ENCODE measurements at places on chromosomes 16 and 17.

DNA sequence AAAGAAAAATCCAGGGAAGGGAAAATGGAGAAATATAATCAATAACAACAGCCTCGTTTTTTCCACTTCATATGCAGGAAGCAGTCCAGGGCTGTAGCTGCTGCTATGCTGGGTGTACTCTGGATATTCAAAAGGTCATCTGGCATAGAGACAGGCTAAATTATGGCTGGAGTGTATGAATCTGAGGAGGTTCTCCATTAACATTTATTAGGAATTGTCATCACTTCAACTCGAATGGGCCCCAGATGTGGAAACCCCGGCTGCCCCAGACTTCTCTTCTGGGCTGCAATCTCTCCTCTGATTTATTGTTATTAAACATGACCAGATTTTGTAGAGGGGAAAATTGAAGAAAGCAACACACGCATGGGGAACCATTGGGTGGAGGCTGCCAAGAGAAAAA lies 33.5 kb upstream of the SKAP1 start:
- DNase-seq, result no peak

GRCh38 chr16:13968835-13969234 lies 48.9 kb downstream of the ERCC4 start:
- DNase-seq, result no peak

DNA sequence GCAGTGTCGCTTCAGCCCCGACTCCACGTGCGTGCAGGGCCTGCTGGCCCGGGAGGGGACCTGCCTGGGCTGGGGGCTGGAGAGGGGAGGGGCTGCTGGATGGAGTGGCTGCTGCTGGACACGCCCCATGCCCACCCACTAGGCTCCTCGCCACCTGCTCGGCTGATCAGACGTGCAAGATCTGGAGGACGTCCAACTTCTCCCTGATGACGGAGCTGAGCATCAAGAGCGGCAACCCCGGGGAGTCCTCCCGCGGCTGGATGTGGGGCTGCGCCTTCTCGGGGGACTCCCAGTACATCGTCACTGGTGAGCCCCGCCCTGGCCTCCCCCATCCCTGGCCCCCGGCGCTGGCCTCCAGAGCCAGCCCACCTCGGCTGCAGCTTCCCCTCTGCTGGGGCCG lies 2.4 kb downstream of the BRICD5 start:
- DNase-seq, result no peak

GRCh38 chr17:63405741-63406261 lies 40.3 kb downstream of the CYB561 start:
- DNase-seq, result peak; percentile 62

DNA sequence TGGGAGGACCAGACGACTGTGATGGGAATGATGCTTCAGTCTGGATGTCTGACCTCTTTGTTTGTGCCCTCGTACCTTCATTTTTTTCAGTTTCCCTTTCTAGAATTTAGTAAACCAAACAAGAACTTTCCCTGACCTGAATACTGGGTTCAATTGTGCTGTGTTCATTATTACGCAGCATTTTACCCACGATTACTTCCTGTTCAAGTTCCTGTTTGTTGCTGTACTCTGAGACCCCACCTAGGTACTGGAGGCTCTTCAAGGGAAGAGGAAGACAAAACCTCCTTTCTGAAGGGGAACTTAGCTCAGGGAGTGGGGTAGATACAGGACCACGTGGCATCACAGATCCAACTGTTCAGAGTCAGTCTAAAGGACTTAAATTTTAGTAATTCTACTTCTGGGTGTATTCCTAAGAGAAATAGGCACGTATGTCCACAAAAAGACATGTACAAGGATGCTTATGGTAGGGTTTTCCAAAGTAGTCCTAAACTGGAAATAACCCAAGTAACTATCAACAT lies 9.2 kb upstream of the PRKCB start:
- no peak for DNase-seq

DNA sequence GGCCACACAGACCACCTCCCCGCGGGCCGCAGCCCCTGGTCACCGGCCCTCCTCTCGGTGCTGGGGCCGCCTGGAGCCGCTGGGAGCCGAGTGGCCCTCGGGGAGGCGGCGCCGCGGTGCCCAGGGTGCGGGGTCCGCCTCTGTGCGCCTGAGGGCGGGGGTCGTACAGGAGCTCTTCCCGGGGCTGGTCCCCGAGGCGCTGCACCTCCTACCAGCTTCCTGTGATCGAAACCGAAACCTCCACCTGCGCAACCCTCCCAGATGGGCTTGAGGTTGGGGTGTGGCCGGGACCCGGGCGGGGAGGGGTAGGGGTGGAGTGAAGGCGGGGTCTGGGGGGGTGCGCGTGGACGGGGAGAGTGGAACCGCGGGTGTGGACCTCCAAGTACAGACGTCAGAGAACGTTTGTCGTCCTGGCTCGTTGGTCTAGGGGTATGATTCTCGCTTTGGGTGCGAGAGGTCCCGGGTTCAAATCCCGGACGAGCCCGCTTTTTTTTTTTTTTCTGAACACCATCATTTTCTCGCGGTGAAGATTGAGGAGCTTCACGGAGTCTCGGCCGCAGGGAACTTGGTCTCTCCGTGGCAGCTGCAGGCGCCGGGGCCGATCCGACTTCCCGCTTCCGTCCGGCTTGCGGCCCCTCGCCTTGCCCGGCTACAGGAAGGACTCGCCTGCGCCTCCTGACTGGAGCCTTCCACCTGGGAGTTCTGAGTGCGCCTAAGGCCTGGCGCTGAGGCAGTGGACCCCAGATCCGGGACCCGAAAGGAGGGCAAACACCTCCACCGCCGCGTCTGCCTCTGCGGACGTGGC lies 23.9 kb downstream of the ZNF213 start:
- peak; percentile 49 for DNase-seq

- no peak for DNase-seq
These were observed 22.7 kb downstream of the YPEL2 start for GRCh38 chr17:59353936-59354755.

GRCh38 chr17:77440560-77440981 lies 299.8 kb downstream of the SEC14L1 start:
- DNase-seq, result no peak

- DNase-seq, result no peak
These were observed 35.6 kb downstream of the ELAC2 start for GRCh38 chr17:12982224-12982623.

DNA sequence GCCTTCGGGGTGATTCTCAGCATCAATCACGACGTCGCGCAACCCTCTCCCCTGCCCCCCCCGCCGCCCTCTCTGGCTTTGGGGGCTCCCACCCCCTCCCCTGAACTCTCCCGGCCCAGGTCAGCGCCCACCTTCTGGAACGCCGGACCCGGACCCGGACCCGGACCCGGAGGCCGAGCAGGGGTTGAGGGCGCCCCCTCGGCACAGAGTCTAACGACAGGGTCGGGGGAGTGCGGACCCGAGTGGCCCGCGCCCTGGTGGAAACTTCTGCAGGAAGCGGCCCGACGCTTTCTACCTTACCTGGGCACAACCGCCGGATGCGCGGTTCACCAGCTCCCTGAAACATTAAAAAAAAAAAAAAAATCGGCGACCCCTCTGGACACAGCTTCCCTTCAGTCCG lies 16.2 kb downstream of the SALL1 start:
- no peak for DNase-seq

GRCh38 chr17:34386697-34387550 lies 23.9 kb upstream of the CCL1 start:
- no peak for DNase-seq

DNA sequence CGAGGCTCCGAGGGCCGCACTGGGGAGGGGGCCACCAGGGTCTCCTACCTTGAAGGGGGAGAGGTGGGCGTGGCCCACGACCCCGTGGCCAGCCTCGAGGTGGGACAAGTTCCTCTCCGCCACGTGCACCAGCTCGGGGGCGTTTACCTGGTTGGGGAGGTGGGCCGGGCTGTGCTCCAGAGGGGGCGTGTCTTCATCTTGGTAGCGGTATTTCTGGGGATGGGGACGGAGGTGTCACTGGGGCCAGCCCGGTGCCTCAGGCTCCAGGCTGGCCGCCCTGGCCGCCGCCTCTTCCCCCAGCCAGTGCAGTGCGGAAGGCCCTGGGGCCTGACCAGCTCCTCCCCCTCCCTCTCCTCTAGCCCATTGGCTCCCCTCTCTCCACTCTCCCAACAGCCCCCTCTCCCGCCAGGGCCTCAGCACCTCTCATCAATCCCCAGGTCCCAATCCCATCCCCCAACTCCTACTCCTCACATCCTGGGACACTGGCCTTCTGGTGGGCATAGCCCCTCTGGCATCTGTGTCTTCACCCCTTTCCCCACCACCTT lies 11.5 kb downstream of the DLG4 start:
- no peak for DNase-seq

DNA sequence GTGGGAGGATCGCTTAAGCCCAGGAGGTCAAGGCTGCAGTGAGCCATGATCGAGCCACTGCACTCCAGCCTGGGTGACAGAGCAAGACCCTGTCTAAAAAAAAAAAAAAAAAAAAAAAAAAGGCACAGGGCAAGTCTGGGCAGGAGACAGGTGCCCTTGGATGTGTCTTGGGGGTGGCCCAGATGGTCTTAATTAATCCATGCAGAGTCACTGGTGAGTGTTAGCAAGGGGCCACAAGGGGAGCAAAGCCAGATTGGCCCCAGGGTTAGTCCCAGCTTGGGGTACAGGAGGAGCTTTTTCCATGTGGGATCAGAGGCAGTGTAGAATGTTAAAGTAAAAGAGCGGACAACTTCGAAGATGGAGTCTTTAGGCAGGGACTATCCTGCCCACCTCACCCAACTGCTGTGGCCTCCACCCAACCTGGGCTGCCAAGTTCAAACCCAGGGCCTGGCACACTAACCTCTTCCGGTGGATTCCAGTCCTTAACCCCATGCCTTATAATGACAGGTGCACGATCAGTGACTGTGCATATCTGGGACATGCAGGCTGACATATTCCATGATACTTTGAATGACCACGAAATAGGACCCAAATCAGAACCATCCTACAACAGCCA lies 32.2 kb upstream of the MFSD6L start:
- no peak for DNase-seq

GRCh38 chr16:88569614-88569984 lies 604 bp upstream of the ZC3H18 start:
- no peak for DNase-seq

GRCh38 chr17:78340183-78340955 lies 19.5 kb downstream of the SOCS3 start:
- DNase-seq, result no peak

Measured in astrocyte of the cerebellum (primary cell).